ENCODE measurements at places on chromosomes 7 and 10.

DNA sequence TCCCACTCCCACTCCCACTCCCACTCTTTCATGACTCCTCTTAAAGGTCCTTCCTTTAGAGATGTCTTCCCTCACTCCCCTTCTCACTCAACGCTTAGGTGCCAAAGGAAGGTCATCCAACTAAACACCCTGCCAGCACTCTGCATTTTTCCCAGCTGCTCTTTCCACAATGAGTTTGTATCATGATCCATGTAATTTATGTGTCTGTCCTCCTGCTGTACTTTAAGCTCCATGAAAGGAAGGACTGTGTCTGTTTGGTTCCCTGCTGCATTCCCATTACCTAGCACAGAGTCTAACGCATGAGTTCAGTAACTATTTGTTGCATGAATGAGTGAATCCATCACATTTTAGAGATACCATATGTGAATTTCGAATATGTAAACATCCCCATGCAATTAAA, 252.7 kb downstream of the KIF20B start:
- peak; percentile 20 for DNase-seq

DNA sequence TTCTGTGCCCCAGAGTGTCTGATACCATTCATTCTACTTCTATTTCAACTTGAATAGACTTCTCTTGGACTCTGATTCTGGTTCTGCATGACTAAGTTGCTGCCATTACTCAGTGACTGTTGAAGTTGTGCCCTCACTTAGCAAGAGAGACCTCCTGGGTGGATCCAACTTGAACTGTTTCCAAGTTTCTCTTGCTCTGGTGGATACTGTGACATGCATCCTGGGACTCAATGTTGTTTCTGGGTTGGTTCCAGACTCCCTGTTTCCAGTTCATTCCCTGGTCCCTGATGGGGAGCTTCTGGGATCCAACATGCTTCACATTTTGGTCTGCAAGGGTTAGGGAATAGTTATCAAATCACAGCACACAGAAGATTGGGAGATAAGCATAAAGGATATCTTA, 26.2 kb upstream of the PRPF18 start:
- peak; percentile 46 for DNase-seq

- DNase-seq, result no peak
Observed at GRCh38 chr10:35372329-35372728, 36.0 kb downstream of the CCNY start.

DNA sequence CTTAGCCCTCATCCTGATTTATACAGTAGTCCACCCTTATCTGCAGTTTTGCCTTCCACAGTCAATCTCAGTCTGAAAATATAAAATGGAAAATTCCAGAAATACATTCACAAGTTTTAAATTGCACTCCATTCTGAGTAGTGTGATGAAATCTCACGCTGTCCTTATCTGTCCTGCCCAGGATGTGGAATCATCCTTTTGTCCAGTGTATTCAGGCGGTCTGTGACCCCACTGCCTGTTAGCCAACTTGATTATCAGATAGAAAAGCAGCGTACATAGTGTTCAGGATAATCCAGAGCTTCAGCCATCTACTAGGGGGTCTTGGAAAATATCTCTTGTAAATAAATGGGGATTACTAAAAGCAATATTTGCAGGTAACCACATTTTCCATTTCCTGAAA, 146.3 kb downstream of the MALRD1 start:
- no peak for DNase-seq

GRCh38 chr10:117549100-117549585, 6.6 kb downstream of the EMX2 start:
- DNase-seq, result no peak

- no peak for DNase-seq
Observed at GRCh38 chr7:105413887-105414437, 25.2 kb upstream of the SRPK2 start.

GRCh38 chr10:52644373-52645186, 128.0 kb downstream of the MBL2 start:
- no peak for DNase-seq

DNA sequence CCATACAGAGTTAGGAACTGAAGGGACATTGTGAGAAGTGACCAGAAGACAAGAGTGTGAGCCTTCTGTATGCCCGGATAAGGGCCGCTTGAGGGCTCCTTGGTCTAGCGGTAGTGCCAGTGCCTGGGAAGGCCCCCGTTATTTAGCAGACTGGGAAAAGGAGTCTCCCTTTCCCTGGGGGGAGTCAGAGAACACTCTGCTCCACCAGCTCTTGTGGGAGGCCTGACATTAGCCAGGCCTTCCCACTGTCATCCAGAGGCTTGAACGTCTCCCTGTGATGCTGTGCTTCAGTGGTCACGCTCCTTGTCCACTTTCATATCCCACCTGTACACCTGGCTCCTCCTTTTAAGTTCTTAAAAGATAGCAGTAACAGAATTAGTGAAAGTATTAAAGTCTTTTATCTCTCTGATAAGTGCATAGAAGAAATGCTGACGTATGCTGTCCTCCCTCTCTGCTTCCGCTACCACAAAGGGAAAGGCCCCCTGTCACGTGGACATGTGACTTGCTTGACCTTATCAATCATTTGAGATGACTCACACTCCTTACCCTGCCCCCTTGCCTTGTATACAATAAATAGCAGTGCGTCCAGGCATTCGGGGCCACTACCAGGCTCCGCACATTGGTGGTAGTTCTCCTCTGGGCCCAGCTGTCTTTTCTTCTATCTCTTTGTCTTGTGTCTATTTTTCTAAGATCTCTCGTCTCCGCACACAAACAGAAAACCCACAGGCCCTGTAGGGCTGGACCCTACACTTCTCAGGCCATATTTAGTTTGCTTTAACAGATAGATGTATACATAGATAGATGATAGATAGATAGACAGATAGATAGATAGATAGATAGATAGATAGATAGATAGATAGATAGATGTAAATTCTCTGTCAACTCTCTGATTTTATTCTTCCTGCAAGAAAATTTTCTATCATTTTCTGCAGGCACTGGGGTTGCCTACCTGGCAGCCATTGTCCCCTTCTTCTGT, 131.5 kb upstream of the JCAD start:
- no peak for DNase-seq

- peak; percentile 4 for DNase-seq
Observed at GRCh38 chr7:18393465-18394118, 102.0 kb upstream of the HDAC9 start.

- no peak for DNase-seq
Observed at GRCh38 chr10:285216-285615, 150.0 kb downstream of the ZMYND11 start.

- DNase-seq, result no peak
Observed at GRCh38 chr7:35908331-35909216, 107.7 kb downstream of the SEPTIN7 start.

- no peak for DNase-seq
Observed at GRCh38 chr7:27172315-27172774, 1.8 kb downstream of the HOXA10 start.

DNA sequence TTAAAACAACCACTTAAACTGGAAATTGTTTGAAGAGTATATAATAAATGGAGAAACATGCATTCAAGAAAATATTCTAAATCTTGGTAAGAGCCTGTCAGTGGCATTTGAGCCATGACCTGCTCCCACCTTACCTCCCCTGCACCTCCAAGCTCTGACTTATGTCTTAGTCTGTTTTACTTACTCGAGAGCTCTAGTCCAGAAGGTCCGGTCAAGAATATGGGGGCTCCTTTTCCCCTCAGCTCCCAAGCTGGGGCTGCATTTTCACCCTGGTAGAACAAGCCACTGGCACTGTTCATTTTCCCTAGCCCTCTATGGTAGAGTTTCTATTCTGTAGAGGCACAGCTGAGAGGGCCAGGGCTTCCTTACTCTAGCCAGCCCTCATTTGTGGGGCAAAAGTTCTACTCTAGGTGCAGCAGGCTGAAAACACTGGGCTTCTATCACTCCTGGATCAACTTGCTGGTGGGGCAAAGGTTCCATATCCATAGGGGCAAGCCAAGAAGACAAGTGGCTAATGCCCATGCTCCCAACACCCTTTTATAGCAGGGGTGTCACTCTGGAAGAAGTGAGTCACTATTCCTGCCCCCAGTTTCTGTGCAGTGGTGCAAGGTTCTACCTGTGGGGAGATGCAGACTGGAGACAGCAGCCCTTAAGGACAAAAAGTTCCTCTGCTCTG, 40.6 kb downstream of the ZNF438 start:
- DNase-seq, result no peak

GRCh38 chr7:101534015-101534803, 94.9 kb downstream of the MYL10 start:
- no peak for DNase-seq

GRCh38 chr10:69318867-69319727, 40.8 kb downstream of the HK1 start:
- peak; percentile 68 for DNase-seq

- no peak for DNase-seq
Observed at GRCh38 chr10:603745-604144, 85.7 kb downstream of the DIP2C start.

DNA sequence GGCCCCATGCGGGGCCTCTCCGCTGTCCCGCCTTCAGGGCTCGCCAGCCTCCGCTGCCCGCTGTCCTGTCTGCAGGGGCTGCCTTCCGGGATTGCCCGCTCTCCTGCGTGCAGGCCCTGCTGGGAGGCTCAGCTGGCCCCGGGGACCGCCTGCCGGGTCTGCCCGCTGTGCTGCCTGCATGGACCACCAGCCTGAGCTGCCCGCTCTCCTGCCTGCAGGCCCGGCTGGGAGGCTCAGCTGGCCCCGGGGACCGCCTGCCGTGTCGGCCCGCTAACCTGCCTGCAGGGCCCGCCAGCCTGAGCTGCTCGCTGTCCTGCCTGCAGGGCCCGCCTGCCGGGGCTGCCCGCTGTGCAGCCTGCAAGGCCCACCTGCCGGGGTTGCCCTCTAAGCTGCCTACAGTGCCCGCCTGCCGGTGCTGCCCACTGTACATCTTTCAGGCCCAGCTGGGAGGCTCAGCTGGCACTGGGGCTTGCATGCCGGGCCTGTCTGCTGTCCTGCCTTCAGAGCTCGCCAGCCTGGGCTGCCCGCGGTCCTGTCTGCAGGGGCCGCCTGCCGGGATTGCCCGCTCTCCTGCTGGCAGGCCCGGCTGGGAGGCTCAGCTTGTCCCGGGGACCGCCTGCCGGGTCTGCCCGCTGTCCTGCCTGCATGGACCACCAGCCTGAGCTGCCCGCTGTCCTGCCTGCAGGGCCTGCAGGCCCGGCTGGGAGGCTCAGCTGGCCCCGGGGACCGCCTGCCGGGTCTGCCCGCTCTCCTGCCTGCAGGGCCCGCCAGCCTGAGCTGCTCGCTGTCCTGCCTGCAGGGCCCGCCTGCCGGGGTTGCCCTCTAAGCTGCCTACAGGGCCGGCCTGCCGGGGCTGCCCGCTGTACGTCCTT, 165.1 kb downstream of the GLRX3 start:
- DNase-seq, result no peak

GRCh38 chr7:50687575-50688225, 95.0 kb downstream of the GRB10 start:
- DNase-seq, result peak; percentile 80

Data from spinal cord (tissue), 10 donors.